IMR-90 (cell line): ENCODE measurements at places on chromosomes 5 and 9. TPM values are rescaled to one million over a fixed set of nuclear protein-coding genes. Genes with fewer than 3 reads are reported as not detected.

Gene PTGR1
- total RNA-seq = 45.9 and 80.8 TPM in 2 replicates

Gene KIF24
- total RNA-seq = 2.5 and 3.0 TPM in 2 replicates

Gene SIT1
- not detected in 2 replicates for total RNA-seq

GRCh38 chr9:137278721-137279711 lies 1.5 kb downstream of the TOR4A start:
- DNase-seq = no peak

DNA sequence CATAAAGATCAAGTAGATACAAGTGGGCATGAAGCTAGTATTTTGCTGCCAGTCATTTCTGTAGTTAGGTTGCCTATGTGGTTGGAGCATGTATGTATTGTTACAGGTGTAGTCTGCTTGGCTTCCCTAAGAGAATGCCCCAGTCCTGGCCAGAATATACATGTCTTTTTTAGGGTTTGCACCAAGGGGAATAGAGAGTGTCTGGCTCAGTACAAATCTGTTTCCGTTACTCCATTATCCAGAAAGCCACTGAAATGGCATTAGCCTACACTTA lies 23.2 kb downstream of the TGFBR1 start:
- no peak for DNase-seq

DNA sequence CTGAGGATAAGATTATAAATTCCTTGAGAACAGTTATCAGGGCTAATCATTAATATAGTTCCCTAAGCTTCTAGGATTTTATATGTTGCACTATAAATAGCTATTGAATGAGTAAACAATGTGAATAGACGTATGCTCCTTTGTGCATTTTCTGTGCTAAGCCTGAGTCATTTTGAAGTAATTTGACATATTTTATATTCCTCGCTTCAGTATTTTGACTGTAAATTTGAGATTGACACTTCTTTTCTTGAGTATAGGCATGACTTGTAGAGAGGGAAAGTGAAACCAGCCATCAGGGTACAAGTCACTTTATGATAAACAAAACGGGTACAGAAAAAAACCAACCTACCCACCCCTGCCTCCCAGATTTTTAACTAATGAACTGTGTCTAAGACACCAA lies 367.7 kb upstream of the PRR16 start:
- peak; percentile 64 for DNase-seq

DNA sequence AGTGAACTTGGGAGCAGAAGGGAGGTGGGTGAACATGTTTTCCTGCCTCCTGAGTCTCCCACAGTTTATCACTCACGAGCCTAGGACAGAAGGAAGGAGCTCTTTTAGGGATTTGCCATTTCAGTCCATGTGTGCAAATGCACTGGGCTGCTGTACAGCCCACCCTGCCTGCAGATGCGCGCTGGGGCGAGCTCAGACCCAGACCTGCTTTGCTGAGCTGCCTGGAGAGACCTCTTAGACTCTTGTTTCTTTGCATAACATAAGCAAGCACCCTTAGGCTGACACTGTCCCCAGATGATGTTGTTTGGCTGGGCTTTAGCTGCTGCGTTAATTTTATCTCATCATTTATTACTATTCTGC lies 199.0 kb downstream of the CACNA1B start:
- DNase-seq = no peak

- DNase-seq = no peak
These were observed 4.1 kb downstream of the IPPK start for GRCh38 chr9:92665836-92666235.

DNA sequence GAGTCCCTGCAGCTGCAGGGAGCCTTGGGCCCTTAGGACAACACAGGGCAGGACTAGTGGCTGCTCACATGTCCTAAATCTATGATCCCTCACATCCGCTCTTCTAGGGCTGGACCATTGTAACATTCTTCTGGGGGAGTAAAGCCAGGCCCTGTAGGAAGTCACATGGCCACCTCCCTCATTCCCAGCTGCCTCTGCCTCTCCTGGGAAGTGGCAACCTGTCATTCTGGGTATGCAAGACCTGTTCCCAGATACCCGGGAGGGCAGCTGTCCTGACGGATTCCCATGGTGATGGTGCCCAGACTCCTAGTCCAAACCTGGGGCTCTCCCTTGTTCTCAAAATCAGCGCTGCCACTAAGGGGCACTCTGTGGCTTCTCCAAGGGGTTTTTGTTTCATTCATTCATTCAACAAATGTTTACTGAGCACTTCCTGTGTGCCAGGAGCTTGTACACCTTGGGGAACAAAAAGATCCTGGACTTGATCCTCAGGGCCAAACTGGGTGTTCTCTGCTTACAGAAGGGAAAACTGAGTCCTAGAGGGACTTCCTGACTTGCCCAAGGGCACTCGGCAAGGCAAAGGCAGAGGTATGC lies 85.6 kb downstream of the PSD2 start:
- no peak for DNase-seq

GRCh38 chr5:127695346-127695745 lies 7.8 kb upstream of the CCDC192 start:
- DNase-seq = no peak

DNA sequence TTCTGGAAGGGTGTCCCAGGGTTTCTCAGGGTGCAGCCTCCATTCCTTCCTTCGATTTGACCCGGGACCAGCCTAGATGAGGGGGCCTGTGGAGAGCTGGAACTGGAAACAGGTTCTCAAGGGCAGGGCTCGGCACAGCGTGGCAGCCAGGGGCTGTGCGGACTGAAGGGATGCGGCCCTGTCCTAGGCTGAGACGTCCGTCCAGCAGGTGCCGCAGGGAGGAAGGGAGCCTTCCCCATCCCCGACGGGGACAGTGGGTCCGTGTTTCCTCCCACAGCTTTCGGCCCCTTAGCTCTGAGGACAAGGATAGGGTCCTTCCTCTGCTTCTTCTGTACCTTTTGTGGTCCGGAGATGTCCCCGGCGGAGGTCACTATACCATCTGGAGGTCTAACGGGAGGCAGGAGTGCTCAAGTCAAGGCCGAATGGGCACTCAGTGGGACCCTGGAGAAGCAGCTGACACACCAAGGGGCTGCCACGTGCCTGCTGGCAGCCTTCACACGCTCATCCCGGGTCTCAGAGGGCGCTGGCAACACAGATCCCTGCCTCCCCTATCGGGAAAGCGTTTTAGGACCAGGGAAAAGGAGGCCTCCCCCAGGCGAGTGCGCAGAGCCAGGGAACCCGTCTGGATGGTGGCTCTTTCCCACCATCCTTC lies 49.9 kb downstream of the USP20 start:
- no peak for DNase-seq

GRCh38 chr5:115151208-115151805 lies 18.4 kb downstream of the TRIM36 start:
- DNase-seq = no peak

DNA sequence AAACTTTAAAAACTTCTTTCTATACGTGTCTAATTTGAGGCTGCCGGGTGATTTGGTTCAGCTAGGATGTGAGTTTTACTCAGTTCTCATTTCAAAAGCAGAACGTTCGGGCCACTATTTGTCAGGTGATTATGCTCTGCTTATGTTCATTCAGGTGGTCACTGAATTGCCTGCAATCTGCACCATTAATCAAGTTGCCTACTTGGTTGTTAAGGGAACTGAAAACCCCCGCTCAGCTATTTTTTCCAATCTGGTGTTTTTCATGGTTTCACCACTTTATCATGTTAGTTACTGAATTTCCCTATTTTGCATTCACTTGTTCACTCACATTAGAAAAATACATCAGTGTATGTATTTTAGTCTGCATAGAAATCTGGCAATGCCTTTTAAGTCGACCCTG lies 523.0 kb downstream of the CSNK1G3 start:
- DNase-seq = no peak

DNA sequence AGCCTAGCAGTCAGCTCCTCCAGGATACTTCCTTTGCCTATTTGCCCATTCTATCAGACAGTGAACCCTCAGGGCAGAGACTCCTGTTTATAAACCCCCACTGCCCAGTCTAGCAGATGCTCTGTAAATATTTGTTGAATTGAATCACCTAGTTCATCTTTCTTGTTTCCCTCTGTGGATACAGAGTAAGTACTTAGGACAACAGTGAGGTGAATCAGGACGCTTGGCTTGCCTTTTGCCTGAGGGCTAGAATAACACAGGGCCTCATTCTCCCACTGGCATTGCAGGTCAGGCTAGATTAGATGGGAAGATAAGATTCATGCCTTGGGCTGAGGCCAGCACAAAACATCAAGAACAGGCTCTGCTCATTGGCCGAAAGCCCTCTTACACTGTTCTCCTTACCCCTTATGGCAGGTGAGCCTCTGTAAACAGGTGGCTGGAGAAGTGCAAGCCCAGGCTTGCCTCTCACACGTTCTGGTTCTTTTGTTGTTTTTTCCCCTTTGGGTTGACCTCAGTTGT lies 22.2 kb downstream of the TNFSF8 start:
- DNase-seq = peak; percentile 52

DNA sequence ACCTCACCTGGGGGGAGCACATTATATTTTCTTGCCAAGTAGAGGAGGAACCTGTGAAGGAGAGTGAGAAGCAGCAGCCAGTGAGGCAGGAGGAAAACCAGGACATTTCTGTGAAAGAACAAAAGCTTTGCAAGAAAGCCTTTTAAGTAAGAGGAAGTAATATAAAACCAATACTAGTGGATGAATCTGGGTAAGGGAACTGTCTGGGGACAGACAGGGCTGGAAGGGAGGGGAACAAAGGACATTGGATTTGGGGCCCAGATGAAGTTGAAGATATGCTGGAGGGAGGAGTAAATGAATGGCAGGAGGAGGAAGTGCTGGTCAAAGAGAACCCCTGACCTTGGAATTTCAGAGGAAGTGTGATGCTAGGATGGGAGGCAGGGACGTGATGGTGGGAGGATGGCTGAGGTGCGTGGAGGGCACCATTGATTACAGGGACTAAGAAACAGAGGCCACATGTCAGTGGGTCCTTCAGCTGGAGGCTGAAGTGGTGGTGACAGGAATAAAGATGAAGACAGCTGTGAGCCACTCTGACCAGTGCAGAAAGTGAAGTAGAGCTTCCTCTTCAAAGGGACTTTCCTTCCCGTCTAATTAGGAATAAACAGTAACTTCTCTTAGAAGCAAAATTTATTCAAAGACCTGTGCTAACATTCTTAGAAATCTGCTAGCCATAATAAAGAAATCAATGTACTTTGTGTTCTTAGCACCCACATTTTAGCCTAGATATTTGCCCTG lies 43.5 kb upstream of the FABP6 start:
- no peak for DNase-seq

DNA sequence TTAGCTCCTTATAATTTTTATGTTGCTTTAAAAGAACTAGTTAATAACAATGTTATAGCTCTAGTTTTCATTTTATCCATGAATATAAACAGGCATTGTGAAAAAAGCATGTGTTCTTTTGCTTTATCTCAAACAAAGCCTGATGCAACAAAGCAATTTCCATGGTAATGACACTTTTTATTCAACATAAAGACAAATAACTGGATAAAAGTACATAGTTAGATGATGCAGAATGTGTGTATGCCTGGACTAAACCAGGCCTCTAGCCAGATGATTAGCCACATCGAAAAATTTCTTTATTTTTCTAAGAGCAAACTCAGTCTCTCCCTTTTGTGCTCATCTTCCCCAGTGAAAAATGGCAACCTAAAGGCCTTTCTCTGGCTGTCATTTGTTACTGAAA lies 125.6 kb upstream of the TARS1 start:
- peak; percentile 66 for DNase-seq

DNA sequence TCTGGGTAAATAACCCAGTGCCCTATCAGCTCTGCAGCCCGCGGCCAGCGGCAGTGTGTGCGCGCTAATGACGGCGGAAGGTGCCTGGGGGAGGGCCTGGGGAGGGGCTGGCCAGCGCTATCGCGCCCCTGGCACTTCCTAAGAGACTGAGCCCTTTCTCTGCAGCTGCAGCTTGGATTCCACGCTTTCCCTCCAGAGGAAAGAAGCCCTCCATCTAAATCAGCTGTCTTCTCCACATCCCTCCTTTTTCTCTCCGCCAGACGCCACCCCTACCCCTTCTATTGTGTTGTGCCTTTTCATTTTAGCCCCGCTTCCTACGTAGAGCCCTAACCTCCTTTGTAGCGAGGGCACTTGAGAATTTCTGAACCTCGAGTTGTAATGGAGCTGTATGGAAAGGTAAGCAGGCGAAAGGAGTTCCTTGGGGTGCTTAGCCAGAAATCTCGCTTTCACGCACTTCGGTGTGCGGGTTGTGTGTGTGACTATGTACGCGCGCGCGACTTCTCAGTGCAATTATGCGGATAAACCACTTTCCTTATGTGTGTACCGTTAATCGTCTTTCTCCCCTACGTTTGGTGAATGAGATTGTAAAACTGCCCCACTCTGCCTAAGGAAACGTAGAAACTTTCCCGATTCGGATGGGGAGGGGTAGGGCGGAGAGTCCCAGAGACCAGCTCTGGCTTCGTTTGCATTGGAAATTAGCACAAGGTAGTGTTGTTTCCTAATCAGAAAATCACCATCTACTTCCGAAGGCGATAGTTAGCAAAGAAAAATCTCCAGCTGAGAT lies 664 bp upstream of the RAB3C start:
- no peak for DNase-seq
